T-helper 9 cell (primary cell): ENCODE measurements at places on chromosomes 4 and X.

DNA sequence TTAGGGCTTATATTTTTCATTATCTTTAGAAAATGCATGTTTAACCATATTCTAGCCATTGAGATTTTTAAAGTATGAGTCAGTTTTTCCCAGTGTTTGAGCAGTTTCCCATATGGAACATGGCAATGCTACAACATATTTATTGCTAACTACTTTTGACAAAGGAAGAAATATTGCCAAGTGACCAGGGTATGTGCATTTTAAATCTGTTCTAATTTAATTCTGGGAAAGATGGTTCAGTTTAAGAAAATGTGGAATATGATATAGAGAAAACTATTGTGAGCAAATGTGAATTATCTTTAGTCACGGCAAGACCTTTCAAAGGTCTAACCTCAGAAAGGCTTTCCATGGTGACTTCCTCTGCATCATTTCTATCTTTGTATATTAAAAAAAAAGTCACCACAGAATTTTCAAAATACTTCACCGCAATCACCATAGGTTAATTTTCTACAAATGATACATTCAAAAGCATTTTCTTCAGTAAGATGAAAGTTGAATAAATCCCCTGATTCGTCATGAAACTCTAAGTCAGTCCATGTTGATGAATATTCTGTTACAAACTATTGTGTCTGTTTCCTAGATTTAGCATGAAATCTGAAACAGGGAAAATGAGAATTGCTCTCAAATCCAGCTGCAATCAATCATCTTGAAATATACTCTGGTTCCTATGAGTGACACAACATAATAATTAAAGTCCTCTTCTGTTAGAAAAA, 2349.0 kb upstream of the TENM3 start:
- no peak for DNase-seq

DNA sequence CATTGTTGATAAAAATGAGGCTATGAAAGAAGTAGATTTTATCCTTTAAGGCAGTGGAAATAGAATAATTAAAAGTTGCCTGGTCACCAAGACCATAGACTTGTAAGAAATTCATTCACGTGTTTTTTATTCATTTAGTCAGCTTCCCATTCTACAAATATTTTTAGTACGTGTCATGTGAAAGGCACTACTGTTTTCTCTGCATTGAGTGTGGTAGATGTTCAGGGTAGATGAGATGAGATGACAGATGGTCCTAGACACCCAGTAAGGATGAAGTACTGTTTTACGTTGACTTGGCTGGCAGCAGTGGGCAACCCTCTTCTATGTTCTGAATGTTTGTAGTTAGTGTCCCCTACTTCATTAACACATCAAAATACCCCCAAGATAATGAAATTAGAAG, 228.1 kb downstream of the ARHGAP24 start:
- no peak for DNase-seq

DNA sequence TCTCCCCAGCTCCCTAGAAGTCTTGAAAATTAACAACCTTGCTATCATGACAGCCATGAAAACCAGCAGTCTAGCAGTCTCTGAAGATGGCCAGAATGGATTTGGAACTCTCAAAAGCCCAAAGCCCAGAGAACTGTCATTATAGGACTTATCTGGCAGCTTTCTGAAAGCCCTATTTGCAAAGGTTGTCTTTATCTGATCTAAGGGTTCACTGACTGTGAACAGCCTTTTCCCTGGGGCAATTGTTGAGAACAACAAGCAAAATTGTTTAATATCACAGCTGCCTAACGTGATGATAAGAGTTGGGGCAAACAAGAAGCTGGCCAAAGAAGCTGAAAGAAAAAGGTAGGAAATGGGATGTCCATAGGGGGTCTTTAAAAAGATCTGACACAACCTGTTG, 20.9 kb upstream of the KLHL8 start:
- no peak for DNase-seq

- DNase-seq = no peak
These were observed 22.1 kb downstream of the SLC25A53 start for GRCh38 chrX:104134583-104135261.

DNA sequence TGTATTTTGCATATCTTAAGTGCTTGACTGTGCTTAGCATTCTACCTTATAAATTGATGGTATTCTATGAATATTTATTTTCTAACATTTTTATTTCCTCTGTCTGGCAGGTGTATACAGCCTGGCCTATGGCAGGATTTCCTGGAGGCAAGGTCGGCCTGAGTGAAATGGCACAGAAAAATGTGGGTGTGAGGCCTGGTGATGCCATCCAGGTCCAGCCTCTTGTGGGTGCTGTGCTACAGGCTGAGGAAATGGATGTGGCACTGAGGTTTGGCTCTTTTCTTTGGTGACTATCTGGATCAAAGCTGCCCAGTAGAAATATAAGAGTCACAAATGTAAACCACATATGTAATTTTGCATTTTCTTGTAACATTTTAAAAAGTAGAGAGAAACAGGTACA, 6.5 kb upstream of the NUDT6 start:
- no peak for DNase-seq

DNA sequence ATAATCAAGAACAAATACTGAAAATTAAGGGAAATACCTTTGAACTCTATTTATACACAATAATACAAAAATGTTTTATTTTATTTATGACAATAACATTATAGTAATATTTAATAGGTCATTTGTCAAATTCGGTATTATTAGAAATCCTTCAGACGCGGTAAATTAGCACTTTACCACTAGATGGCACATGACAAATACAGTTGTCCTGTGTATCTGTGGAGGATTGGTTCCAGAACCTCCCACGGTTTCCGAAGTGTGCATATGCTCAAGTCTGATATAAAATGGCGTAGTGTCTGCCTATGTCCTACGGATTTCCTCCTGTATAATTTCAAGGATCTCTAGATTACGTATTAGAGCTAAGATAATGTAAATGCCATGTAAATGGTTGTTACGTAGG, 8.1 kb upstream of the LINC00632 start:
- no peak for DNase-seq

DNA sequence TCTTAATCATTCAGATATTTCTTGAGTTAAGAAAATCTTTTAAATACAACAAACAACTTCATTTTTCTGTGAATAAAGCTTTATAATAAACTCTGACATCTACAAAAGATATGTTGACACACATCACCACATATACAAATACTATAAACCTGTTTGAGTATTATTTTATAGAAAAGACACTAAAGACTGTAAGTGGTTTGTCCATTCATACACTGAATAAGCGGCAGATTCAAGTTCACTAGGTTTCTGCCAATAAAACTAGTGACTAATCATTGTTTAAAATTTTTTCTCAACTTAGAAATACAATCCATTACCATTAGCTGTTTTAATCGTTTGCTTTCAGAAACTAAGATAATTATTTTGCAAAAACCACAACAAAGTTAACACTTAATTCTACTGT, 1900.0 kb downstream of the C4orf33 start:
- no peak for DNase-seq

DNA sequence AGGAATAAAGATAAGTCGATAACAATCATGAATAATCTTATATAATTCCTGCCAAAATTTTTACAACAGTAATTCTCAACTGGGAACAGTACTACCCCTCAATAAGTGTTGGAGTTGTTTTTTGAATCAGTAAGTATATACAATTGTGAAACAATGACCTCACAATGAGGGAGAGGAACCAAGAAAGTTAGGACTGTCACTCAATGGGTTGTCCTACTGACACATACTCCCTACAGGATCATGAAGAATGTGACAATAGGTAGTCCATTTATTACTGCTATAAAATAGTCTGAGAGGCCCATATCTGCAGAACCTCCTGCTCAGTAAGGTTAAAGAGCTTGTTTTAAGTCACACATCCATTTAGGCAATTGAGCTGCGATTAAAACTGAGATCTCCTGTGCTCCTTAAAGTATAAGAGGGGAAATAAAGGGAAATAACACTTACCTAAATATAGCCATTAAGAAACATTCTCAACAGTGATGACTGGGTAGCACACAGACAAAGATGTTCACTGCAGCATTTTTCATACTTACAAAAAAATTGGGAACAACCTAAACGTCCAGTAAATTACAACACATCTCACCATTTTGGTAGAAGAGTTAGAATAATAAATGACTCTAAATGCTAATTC, 26.2 kb downstream of the FBXW7 start:
- DNase-seq = no peak

DNA sequence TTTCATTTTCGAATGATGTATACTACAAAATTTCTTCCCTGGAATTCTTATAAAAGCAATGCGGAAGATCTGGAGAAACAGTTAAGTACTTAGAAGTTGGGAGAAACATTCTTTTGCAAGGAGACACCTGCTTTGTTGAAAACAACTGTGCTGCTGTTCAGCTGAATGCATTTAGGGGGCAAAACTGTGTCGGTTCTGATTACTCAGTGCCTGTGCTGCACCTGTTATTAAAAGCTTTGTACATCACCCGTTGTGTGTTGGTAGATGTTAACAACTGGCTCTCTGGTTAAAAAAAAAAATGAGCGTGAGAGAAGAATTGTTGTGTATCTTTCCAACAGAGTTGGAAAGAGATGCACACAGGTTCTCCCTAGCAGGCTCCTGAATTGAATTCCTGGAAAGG, 184.1 kb upstream of the HHIP start:
- no peak for DNase-seq

DNA sequence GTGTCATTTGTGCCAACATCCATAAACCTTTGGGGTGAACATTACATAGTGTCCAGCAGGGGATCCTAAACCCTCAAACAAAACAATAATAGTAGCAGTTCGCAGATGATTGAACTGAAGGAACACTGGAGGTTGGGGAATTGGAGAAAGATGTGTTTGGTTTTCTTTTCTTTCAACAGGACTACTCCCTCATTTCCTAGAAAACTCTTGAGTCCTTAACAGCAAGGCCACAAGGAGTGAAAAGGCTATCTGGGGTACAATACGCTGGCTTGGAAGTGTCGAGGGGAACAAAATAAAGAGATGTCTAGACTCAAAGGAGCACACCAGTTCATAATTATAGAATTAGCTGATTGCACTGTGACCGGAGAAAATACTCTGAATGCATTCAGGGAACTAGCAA, 72.1 kb downstream of the IDS start:
- no peak for DNase-seq

DNA sequence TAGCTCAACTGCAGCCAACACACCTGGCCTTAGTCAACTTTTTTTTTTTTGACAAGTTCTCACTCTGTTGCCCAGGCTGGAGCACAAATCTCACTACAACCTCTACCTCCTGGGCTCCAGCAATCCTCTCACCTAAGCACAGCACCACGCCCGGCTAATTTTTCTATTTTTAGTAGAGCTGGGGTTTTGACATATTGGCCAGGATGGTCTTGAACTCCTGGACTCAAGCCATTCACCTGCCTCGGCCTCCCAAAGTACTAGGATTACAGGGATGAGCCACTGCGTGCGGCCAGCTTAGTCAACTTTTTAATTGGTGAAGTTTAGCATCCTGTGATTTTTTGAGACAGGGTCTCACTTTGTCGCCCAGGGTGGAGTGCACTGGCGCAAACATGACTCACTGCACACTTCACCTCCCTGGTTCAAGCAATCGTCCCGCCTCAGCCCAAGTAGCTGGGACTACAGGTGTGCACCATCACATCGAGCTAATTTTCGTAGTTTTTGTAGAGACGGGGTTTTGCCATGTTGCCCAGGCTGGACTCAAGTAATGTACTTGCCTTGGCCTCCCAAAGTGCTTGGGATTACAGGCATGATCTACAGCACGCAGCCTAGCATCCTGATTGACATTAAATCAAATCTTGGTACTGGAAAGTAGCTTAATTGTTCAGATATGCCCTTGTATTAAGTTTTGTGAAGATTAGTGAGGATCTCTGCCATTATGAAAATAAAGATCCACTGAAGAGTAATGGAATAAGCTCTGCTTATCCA, 8.3 kb downstream of the HNRNPDL start:
- no peak for DNase-seq

- no peak for DNase-seq
These were observed 772 bp downstream of the CYP4V2 start for GRCh38 chr4:186192066-186192612.

DNA sequence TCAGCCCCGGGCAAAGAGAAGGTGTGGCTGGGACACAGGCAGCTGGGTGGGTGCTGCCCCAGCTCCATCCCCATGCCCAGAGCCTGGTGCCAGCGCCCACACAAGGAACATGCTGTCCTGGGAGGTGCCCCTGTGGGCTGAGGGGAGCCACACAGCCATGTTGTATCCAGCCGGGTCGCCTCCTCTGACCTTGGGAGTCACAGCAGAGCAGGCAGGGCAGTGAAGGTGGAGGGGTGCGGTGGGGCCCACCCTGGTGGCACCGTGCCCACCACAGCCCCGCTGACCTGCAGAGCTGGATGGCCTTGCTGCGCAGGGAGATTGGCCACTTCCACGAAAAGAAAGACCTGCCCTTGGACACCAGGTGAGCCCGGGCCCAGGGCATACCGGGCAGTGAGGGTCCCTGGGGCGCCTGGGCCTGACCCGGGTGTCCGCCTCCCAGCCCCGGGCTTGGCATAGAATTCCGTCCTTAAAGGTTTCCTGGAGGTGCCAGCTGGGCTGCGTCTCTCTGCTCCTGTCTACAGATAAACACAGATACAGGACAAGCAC, 18.7 kb upstream of the ADD1 start:
- no peak for DNase-seq

DNA sequence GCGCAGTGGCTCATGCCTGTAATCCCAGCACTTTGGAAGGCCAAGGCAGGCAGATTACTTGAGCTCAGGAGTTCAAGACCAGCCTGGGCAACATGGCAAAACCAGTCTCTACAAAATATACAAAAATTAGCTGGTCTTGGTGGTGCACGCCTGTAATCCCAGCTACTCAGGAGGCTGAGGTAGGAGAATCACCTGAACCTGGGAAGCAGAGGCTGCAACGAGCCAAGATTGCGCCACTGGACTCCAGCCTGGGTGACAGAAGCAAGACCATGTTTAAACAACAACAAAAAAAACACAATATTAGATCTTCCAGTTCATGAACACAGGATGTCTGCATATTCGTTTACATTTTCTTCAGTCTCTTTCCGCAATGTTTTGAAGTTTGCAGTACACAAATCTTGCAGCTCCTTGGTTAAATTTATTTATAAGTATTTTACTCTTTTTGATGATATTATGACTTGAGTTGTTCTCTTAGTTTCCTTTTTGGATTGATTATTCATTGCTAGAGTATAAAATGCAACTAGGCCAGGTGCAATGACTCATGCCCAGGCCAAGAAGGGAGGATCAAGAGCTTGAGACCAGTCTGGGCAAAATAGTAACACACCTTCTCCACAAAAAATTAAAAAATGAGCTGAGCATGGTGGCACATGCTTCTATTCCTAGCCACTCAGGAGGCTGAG, 30.4 kb upstream of the ABCG2 start:
- no peak for DNase-seq

DNA sequence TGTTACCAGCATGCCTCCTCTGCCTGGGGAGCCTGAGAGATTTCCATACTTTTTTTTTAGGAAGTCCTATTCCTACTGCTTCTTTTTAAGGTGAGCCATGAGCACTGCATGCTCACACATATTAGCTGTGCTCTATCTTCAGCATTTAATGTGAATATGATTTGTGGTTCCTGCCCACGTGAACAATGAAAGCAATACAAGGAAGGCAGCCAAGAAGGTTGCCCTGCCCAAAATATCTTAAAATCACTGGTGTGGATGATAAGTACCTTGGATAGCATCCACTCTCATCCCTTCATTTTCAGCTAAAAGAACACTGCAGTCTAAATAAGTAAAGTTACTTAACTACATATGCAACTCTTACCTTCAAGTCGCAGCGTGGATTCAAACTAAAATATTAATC, 607.5 kb downstream of the PACRGL start:
- DNase-seq = no peak

- DNase-seq = no peak
These were observed 233.7 kb upstream of the FGF13 start for GRCh38 chrX:138945219-138945618.

GRCh38 chrX:116930311-116930710, 467.5 kb upstream of the CT83 start:
- no peak for DNase-seq
